Stimulated activated CD4-positive, alpha-beta T cell treated with anti-CD3 and anti-CD28 coated beads, Interleukin-1b, Interleukin-23, amount 100 ng/mL, for 1 hour (primary cell): ENCODE measurements at places on chromosomes 3 and 15.

GRCh38 chr3:5006755-5007202 is 27.5 kb downstream of the BHLHE40 start:
- DNase-seq = no peak

DNA sequence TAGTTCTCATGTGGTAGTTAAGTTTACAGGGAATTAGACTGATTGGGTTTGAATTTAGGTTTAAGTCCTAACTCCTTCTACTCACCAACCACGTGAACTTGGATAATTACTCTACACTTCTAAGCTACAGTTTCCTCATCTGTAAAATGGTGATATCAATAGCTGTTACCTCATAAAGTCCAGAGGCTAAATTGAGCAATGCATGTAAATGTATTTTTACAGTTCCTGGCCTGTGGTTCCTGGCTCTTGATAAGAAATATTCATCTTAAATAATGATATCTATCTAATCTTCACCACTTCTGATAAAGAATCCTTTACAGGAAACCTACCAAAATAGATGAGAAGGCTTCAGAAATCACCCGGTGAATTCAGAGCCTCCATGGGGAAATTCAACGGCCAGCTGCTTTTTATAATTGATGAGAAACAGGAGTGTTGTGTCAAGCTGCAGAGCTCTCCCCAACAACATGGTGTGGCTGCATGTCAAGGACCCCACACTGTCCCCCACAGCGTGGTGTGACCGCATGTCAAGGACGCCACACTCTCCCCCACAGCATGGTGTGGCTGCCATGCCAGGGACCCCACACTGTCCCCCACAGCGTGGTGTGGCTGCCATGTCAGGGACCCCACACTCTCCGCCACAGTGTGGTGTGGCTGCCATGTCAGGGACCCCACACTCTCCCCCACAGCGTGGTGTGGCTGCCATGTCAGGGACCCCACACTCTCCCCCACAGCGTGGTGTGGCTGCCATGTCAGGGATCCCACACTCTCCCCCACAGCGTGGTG is 80.8 kb upstream of the PEX5L start:
- no peak for DNase-seq

DNA sequence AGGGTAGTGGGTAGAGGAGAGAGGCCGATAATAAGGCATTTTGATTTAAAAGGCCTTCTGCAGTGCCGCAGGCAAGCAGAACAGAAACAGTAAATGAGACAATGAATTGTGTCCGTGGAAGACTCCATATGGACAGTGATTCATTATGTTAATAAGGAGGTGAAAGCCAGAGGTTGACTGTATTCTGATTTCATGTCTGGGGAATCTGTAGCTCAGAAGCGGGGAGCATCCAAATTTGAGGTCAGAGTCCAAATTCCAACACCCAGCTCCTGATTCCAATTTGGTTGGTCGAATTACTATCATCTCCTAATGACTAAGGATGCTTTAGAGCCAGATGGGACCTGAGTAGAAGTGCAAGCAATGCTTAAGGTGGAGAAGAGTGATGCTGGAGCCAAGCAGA is 1.0 kb upstream of the TBC1D21 start:
- no peak for DNase-seq

GRCh38 chr3:133125171-133125570 is 87.0 kb downstream of the TMEM108 start:
- no peak for DNase-seq

DNA sequence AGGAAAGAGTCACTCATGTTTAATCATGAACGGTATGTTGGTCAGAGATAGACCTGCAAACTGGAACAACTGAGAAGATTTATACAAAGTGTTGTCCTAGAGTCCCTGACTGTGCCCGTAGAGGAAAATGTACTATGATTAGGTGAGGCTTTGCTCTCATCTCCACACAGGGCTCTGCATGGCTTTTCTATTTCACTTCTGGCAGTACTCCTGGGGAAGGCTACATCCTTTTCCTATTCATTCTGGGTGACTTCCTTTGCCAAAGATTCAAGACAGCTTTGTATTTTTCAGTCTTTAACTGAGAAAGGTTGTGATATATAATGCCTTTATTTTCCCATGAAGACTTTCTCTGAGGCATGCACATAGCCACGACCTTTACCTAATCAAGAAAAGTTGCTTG is 414.7 kb downstream of the ZBTB20 start:
- no peak for DNase-seq

DNA sequence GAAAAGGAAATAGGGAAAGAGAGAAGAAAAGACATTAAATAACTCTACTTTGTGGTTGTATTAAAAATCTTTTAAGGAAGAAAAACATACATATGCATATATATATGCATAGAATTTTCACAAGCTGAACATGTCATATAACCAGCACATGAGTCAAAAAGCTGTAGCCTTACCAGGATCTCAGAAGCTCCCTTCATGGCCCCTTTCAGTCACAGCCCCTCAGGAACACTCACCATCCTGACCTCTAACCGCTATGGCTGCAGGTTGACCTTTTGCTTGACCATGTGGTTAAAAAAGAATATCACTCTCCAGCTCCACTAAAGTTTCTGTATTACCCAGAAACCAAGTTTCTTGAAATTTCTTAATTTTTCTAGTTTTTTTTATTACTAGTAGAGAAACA is 103.4 kb downstream of the CHST2 start:
- no peak for DNase-seq

DNA sequence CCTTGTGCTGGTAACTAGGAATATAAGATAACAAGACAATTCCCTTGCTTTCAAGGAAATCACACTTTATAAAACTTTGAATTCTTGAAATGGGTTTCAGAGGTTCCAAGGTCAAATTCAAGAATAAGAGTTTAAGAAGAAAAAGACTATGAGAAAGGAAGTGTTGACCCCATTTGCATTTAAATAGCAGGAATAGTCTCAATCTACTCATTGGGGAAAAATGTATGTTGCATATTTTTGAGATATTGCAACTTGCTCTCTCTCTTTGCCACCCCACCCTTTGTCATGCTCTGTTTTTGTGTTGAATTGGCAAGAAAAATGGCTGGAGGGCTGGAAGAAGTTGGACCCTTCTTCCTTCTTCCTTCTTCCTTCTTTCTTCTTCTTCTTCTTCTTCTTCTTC is 699.2 kb downstream of the TUSC7 start:
- no peak for DNase-seq

GRCh38 chr3:124781476-124782376 is 51.5 kb downstream of the UMPS start:
- no peak for DNase-seq

DNA sequence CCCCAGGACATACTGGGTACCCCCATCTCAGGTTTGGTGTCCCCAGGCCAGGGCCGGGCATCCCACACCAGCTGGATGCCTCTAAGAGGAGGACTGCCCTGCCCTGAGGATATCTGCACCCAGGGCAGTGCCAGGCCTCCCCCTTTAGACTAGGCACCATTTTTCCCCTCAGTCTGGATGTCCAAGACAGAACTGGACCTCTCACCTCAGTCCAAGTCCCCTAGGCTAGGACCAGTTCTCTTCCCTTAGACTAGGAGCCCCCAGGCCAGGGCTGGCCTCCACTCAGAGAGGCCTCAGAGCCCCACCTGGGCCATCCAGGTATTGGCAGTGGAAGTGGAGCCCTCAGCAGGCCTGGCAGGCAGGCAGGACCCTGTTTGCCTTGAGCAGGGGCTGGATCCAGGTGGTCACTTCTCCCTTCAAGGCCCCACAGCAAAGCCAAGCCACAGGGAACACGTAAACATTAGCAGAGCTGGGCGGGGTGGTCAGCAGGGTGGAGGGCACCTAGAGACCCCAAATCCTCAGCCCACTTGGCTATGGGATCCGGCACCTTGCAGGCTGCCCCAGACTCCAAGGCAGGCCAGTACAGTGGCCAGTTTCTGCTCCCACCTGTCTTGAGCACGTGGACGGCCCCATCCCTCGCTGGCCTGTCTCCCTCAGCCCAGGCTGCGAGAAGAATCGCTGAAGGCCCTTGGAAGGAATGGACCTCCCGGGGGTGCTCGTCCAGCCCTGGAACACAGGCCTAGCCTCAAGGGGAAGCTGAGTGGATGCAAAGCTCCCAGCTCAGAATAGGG is 28.3 kb downstream of the PTH1R start:
- no peak for DNase-seq

DNA sequence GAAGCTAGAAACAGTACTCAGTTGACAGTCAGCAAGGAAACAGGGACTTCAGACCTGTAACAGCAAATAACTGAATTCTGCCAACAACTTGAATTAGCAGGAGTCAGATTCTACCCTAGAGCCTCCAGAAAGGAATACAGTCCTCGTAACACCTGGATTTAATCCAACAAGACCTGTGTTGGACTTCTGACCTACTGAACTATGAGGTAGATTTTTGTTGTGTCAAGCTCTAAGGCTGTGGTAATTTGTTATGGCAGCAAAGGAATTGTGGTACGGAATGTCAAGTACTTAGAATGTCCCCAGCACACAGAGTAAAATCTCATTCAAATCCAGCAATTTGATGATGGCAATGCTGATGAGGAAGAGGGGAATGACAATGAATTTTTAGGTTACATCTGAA is 234.1 kb downstream of the LRRN1 start:
- DNase-seq = no peak

DNA sequence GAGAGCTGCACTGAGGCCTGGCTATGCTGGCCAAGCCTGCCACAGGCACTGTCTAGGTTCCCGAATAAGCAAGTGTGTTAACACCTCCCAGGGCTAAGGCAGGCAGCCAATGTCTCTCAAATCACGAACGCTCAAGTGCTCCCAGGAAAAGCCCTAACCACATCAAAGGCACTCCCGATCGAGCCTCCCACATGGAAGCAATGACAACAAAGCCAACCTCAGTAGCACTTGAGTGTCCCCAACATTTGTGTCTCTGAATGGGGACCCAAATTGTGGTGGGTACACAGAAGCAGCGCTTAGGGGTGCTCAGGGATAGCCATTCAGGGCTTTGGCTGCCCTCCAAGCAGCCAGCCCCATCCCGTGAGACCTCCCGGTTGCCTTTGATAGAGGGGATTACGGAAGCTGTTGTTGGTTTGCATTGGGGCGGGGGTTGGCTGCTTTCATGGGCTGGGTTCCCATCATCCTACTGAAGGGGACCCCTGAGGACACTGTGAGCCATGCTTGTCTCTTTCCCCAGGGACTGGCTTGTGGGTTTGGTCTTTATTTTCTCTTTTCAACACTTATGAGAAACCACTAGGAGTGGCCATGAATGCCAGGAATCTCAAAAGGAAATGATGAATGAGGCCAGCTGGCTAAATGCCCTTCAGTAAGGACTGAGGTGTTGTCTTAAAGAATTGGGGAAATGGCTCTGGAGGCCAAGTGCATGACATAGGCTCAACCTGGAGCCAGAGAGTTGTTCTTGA is 234.1 kb upstream of the FEZF2 start:
- DNase-seq = no peak

DNA sequence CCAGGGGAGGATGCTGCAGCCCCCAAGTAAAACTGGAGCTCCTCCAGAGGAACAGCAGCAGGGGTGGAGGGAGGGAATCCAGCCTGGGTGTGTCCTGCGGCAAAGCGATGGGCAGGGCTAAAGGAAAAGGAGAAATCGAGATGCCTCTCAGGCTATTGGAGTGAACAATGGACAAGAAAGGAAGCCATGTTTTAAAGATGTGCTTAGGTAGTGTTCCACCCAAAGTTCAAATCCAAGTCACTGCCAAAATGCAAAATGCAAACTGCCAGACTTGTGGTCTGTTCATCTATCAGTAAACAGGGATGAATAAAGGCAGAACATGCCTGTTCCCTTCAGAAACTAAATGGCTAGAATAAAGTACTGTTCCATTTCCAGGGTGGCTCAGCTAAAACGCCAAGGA is 197.5 kb upstream of the NSMCE3 start:
- DNase-seq = no peak

DNA sequence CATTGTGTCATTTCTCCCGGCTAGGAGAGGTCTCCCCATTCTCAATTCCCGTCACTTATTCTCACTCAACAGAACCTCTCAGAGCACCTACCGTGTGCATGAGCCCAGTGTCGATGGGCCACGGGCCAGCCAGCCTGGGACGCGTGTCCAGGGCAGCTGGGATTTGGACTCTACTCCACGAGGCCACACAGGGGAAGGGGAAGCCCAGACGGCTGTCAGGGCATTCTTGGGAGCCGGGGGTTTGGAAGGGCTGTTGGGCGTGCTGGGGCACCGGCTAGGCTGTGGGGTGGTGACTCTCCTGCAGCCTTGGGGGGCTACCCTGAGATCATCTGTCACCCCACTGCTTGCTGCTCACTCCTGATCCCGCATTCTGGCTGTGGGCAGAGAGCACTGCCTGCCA is 41.7 kb upstream of the PCSK6 start:
- DNase-seq = no peak

- no peak for DNase-seq
Measured at GRCh38 chr15:47964229-47964628, 156.6 kb upstream of the SLC24A5 start.

GRCh38 chr3:111882194-111882593 is 23.1 kb downstream of the PHLDB2 start:
- DNase-seq = no peak

DNA sequence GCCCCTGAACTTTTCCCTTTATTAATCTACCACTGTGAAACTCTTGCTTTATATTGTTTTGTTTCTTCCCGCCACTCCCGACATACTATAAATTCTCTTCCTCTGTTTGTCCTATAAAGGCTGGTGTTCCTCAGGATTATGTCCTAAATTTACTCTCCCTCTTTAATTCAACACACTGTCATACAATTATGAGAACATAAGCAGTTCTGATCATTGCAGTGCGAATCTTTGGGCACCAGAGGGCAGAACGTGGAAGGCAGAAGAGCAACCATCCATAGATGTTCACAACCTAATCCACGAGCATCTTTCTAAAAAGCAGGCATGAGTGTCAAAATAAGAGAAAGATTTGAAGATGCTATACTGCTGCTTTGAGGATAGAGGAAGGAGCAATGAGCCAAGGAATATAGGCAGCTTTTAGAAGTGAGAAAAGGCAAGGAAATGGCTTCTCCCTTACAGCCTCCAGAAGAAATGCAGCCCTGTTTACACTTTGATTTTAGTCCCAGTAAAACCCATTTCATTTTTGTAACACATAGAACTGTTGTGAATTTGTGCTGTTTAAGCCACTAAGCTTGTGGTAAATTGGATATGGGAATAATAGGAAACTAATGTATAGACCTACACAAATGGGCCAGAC is 179.4 kb downstream of the GBE1 start:
- DNase-seq = no peak

GRCh38 chr15:62058327-62059028 is 1.8 kb downstream of the VPS13C start:
- no peak for DNase-seq

GRCh38 chr3:69425249-69425648 is 39.4 kb upstream of the FRMD4B start:
- no peak for DNase-seq

DNA sequence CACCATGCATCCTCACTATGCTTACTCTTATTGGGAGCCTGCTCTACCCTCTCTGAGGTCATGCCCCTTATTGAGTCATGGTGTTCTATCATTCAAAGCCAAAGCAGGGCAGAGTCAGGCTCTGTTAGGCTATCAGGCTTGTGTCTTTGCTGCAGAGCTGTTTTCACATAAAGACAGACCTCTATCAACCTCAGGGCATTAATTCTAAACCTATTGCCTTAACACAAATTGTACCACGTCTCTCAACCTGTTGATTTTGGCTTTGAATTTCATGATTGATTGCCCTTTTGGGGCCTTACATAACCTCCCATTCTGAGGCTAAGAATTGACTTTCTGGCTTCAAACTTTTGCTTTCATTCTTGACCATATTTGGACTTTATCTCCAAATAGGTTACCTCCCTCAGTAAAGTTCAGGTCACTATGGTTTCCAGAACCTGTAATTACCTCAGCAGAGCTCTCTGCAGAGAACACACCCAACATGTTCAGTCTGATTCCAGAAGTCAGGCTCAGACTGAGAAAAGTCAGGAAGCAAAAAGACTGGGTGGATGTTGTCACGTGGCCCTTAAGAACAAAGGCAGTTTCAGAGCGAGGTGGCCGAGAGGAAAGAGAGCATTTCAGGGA is 221.4 kb upstream of the NANOGP8 start:
- no peak for DNase-seq

GRCh38 chr3:154428286-154429206 is 1.4 kb downstream of the GPR149 start:
- no peak for DNase-seq
